CD4-positive, alpha-beta T cell treated with Interleukin-1 beta for 1 hour (primary cell): ENCODE measurements at places on chromosomes 3 and 15.

DNA sequence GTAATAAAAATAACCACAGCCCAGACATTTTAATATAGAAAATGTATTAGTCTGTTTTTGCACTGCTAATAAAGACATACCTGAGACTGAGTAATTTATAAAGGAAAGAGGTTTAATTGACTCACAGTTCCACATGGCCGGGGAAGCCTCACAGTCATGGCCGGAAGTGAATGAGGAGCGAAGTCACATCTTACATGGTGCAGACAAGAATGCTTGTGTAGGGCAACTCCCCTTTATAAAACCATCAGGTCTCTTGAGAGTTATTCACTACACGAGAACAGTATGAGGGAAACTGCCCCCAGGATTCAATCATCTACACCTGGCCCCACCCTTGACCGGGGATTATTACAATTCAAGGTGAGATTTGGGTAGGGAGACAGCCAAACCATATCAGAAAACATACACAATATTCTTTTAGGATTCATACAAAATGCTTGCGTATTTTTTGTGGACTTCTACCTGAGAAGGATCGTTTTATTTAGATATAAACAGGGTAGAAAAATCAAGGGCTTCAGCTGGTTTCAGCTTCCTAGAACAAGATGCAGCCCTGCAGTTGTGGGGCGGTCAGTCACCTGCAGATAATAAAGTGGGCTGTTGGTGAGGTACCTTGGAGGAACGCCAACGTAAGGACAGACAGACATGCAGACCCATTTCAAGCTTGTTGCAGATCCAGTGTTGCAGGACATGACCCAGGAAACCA, 101.9 kb downstream of the TNIK start:
- no peak for DNase-seq

GRCh38 chr3:103968751-103969150, 1398.0 kb upstream of the ALCAM start:
- DNase-seq = no peak

DNA sequence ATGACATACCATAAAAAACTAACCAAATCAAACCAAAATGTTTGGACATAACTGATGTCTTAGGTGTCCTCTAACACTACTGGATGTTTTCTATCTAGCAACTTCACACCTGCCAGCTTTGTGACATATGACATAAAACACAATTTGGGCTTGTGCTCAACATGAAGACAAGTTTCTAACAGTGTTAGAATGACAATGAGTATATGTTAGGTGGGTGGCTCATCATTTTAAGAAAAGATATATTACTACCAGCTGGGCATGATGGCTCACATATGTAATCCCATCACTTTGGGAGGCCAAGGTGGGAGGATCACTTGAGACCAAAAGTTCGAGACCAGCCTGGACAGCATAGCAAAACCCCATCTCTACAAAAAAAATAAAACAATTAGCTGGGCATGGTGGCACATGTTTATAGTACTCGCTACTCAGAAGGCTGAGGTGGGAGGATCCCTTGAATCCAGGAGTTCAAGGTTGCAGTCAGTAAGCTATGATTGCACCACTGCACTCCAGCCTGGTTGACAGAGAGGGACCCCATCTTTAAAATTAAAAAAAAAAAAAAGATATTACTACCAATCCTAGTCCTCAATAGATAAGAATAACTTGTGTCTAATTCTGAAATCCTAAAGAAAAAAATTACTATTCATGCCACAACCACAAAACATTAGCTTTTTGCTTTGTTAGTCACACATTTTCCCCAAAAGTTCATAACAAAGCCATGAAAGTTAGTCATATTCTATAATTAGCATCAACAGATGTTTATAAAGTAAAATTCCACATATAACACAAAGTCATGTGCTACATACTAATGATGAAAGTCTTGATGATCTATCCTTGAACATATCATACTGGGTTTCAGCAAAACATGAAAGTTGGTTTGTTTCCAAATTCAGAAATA, 59.9 kb downstream of the LRRFIP2 start:
- no peak for DNase-seq

DNA sequence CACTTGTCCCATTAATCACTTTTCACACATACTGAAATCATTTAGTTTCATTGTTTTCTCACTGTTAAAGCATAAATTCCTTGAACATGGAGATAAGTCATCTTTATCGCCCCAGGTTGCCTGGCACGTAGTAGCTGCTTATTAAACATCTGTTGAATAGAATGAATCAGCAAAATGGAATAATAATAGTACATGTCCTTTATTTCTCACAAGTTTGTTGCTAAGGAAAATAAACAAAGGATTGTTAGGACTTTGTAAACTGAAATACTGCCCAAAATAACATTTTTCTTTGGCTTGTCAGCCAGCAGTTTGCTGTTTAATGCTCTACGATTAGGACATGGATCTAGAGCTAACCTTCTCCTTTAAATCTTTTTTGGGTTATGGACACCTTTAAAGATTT, 17.9 kb downstream of the SLC35A5 start:
- DNase-seq = no peak

- DNase-seq = no peak
Measured at GRCh38 chr3:96813134-96813819, 1.1 kb upstream of the EPHA6 start.

GRCh38 chr3:140546649-140547048, 131.2 kb upstream of the TRIM42 start:
- no peak for DNase-seq

- no peak for DNase-seq
Measured at GRCh38 chr15:25785641-25786025, 77.5 kb downstream of the ATP10A start.

- no peak for DNase-seq
Measured at GRCh38 chr3:50238549-50239026, 2.6 kb downstream of the GNAI2 start.

GRCh38 chr15:56765251-56765650, 31.9 kb upstream of the ZNF280D start:
- DNase-seq = no peak

DNA sequence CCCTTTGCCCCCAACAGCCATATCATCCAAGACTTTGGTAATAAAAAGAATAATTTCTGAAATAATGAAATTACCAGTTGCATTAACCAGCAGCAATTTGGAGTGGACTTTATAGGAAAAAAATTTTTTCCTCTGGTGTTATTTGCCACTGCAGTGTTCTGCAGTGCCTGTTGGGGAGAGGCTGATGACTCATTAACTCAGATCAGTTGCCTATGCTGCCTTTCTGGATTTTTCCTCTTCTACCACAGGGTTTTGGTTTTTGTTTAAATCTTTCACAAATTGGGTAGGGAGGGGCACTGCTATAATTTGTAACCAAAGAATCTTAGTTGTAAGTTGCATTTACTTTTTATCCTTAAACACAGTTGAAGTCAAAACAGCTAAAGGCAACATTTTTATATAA, 22.7 kb downstream of the ATP6V1A start:
- no peak for DNase-seq

DNA sequence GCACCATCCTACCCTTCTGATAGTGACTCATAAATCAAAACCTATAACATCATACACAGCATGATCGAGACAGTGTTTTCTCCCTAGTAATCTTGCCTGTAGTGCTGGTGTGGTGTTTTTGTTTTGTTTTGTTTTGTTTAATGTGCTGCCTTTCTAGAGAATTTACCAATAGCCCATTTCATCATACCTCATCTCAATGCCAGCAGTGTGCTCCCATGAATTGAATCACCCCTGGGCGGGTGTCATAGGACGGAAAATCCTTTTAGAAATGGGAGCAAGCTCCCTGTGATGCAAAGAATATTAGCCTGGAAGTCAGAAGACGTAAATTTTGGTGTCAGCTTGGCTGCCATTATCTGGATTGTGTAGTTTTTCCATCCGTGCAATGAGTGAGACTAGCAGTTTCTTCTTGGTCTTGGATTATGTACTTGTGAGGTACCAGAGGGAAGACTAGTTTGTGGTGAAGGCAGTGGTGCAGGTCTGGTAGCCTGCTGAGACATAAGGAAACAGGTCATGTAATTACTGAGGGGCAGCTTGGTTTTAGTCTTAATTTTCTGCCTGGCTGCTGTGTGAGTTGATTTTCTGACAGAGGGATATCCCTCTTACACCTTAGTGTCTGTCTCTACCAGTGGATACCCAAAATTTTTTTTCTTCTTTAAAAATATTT, 29.9 kb downstream of the IGSF10 start:
- no peak for DNase-seq

GRCh38 chr3:50502584-50503423, 630 bp downstream of the CACNA2D2 start:
- no peak for DNase-seq

DNA sequence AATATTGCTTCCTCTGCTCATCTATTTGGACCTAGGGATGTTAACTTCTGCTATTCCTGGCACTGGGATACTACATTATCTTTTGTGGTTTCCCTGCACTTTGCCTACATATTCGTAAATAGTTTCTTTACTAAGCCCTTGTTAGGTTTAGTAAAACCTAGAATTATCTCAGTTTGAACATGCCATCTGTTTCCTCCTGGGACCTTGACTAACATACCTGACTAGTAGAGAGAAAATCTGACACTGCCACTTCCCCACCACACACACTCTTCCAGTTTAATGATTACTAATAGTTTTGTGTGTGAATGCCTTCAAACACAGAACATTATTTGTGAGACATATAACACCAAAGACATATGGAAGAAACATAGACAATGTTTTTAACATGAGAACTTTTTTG, 28.2 kb upstream of the SOX2 start:
- DNase-seq = no peak

GRCh38 chr3:163878396-163878795, 1199.9 kb downstream of the SI start:
- DNase-seq = no peak

DNA sequence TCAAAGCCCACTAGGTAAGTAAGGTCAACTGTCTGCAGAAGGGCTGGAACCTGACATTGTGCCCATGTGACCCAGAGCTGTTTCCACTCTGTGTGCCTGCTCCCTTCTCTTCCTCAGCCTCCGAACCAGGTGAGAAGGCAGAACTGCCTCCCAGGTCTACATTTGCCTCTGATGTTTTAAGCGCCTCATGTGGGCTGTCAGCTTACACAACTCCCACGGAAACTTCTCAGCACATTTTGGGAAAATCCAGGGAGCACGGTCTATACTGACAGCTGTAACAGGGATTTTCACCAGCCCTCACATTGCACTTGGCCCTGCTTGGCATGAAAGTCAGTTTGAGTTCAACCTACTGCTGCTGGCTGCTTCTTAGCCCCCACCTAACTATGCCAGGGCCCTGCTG, 46.9 kb upstream of the SLC24A5 start:
- DNase-seq = no peak

DNA sequence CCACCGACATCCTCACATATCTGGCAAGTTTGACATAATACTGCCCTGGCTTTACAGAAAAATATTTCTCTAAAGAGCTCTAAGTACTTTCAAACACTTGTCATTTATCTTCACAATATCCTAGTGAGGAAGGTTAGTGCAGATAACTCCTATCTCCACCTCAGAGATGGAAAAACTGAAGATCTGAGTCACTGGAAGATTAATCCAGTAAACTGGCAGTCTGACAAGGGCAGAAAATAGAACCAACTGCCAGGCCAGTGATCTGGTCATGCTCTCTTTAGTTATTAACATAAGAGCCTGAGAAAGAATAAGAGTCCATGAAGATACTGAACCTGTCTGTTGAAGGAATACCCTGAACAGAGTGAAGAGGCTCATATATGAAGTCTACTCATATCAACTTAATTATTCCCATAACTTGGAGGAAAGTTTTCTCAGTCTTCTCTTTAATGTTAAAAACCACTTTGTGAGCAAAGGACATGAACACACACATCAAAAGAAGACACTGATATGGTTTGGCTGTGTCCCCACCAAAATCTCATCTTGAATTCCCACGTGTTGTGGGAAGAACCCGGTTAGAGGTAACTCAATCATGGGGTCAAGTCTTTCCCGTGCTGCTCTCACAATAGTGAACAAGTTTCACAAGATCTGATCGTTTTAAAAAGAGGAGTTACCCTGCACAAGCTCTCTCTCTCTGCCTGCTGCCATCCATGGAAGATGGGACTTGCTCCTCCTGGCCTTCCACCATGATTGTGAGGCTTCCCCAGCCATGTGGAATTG, 61.4 kb downstream of the GOLIM4 start:
- DNase-seq = no peak

GRCh38 chr3:1214933-1215332, 122.1 kb downstream of the CNTN6 start:
- no peak for DNase-seq

GRCh38 chr3:123449102-123449996, 459 bp upstream of the ADCY5 start:
- DNase-seq = no peak

DNA sequence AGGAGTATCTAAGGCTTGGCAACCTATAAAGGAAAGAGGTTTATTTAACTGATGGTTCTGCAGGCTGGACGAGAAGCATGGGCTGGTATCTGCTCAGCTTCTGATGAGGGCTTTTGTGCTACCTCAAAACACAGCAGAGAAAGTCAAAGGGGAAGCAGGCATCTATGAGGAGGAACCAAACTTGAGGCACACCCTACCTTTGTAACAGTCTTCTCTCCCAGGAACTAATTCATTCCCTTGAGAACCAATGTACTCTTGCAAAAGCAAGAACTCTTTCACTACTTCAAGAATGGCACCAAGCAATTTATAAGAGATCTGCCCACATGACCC, 109.0 kb downstream of the CGGBP1 start:
- no peak for DNase-seq
